ENCODE measurements at places on chromosomes 6 and 20. TPM values are rescaled to one million over a fixed set of nuclear protein-coding genes. Genes with fewer than 3 reads are reported as not detected.

MDFI gene
- 5.9 TPM for total RNA-seq

BHLHE23 gene
- total RNA-seq: not detected

GRCh38 chr6:144062786-144063185, 32.6 kb downstream of the SF3B5 start:
- no peak for DNase-seq

UNC5CL gene
- 3.6 TPM for total RNA-seq

GRCh38 chr6:13429406-13429753, 58.0 kb downstream of the GFOD1 start:
- no peak for DNase-seq

DNA sequence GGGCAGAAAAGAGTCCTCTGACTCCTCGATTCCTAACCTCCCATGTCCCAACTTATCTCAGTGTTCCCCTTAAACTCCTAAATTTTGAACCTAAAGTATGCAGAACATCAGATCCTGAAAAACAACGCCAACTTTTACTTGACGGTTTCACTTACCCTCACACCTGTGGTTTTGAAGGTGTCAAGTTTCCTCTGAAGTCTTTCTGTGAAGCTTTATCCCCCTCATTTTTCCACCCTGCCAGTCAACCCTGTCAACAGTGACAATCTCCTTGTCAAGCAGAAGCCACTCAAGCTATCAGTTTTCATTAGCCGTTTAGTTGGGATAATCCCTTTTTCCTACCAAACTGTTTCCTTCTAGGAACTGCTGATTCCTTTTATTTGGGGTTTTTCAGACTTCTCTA, 245.4 kb upstream of the PREP start:
- no peak for DNase-seq

GRCh38 chr6:123215211-123215610, 219.2 kb downstream of the CLVS2 start:
- DNase-seq: no peak

DXO gene
- total RNA-seq: 21.3 TPM

GLP1R gene
- total RNA-seq: 0.15 TPM

SPTLC3 gene
- 36.5 TPM for total RNA-seq

DNA sequence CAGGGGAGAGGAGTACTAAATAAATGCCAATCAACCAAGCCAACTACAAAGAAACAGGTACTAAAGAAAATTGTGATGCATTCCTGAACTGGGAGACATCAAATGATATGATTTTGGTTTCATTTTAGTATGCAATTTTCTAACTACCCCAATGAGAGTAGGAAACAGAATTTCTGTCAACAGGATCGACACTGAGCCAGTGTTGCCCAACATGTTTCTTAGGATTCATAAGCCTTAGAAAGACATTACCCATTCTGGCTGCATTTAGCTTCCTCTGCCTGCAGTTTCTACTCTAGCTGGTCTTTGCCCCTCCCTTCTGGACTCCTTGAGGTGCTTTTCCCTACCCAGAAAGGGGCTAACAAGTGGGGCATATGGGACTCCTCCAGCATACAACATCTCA, 49.8 kb downstream of the KCTD20 start:
- no peak for DNase-seq

GRCh38 chr20:3755814-3756480, 11.6 kb downstream of the ADISSP start:
- DNase-seq: no peak

CRIP3 gene
- 0.93 TPM for total RNA-seq

DEFB123 gene
- not detected for total RNA-seq

DNA sequence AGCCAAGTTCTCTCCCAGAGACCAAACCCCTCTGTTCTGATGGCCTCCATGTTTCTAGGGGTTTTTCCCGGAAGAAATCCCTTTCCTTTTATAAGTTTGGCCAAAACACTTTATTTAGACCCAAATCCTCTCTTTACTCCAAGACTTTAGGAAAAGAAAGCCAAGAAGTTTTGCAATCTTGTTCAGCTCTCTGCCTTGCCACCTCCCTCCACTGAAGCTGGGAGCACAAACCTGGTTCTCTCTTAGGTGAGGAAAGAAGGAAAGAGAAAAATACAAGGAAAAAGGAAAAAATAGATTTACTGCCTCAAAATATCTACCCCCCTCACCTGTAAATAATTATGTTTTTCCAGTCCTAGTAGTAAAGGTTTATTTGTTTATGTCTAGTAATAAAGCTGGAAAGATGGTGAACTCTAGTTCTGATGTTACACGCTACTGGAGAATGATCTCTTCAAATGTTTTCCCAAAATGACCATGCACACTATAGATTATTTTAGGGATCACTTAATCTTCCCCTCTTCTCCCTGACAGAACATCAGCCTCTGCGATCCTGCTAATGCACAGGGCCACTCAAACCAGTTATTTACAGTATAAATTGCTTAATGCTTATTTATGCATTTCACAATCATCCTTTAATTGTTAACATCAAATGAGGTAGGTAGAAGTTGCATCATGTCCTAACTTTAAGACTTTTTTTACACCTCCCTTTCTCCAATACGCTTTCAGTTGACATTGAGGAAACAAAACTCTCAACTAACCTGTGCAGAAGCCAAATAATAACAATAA, 10.9 kb upstream of the ARG1 start:
- DNase-seq: no peak

Measured in thyroid gland (tissue), 4 donors.